ENCODE measurements at places on chromosomes 16 and 17. TPM values are rescaled to one million over a fixed set of nuclear protein-coding genes. Genes with fewer than 3 reads are reported as not detected.

DNA sequence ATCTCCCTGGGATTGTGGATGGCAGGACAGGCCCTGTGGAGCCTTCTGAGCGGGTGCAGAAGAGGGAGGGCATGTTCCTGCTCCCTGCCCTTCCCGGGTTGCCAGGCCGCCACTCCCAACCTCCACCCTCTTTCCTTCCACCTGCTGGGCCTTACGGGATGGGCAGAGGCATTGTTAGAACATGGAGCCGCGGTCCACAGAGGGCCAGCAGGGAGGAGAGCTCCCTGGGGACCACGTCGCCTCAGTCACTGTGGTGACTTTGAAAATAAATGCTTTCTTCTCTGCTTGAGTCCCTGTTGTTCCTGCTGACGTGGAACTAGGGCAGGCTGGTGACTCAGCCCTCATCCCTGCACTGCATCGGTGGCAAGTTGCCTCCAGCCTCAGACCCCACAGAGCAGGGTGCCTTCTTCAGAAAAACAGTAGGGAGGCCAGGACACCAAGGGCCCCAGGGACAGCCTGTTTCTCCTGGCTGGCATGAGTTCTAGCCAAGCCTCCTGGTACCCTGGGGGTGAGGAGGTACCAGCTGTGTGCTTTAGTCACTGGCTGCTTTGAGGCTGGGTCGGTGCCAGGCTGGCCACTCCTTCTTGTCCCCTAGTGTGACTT lies 224.9 kb downstream of the SEC14L1 start:
- DNase-seq = peak; percentile 47

GP2 gene
- not detected for total RNA-seq

DNA sequence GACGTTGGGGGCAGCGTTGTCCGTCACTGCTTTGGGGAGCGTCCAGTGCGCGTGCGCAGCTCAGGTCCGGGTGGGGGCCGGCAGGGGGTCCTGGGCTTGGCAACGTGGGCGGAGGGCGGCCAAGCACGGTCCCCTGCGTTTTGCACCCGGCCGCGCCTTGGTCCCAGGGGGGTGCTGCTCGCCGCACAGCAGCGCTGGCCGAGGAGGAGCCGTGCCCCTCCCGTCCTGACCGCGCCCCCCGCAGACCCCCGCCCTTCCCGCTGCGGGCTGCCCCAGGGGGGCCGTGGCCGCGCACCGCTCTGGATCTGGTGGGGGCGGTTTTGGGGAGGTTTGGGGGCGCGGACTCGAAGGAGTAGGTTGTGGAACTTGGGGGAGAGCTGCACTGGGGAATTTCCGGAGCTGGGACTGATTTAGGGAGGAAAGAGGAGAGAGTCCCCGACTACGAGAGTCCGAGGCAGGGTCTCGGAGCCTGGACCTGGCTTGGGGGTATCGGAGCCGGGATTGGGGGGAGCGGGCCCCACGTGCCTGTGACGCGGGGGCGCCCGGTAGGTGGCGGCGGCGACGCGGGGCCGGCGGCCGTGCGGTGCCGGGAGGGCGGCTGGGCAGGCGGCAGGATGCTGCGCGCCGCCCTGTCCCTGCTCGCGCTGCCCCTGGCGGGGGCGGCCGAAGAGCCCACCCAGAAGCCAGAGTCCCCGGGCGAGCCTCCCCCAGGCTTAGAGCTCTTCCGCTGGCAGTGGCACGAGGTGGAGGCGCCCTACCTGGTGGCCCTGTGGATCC lies at the start of gene SLC9A5:
TSS of gene SLC9A5 (plus strand) at position 579 of the 777 bp plus-strand sequence. CDS start at position 615, 36 bp downstream.
- peak; percentile 19 for DNase-seq

DNA sequence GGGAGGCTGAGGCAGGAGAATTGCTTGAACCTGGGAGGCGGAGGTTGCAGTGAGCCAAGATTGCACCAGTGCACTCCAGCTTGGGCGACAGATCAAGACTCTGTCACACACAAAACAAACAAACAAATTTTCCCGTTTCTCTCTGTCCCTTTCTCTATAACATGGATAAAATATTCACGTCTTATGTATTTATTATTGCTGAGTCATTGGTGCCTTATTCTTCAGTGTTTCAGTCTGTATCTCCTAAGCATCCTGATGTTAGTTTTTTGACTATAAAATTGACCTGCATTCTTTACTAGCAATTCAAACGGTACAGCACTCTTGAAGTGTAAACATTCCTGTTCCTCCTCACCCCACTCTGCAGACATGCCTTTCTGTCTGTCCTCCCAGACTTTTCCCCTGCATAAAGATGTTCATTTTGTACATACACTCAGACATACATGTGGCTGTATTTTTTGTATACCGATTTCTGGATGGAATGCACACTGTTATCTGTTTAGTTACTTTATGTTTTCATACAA lies 16.4 kb downstream of the DHODH start:
- no peak for DNase-seq

GRCh38 chr17:27564463-27564862 lies 66.5 kb upstream of the LGALS9 start:
- no peak for DNase-seq

DNA sequence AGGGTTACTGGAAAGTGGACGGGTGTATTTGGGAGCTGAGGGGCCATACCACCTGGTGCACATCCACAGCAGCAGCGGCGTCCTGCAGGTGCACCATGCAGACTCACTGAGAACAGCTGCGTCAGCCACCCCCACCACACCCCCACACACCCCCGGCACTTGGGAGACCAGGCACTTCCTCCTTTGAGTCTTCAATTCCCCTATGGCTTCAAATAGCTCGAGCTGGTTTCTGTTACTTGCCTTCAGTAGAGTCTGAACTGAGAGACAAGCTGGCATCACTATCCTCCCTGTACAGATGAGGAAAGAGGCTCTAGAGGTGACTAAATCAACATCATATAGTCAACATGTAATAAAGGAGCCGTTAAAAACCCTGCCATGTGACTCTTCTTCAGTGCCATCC lies 15.4 kb downstream of the CUEDC1 start:
- no peak for DNase-seq

MRPL38 gene
- 181 TPM for total RNA-seq

HEATR9 gene
- total RNA-seq = 2.5 TPM
